Central memory CD4-positive, alpha-beta T cell (primary cell): ENCODE measurements at places on chromosomes 12 and 14.

GRCh38 chr14:56806760-56807159, 3.5 kb downstream of the OTX2 start:
- DNase-seq = no peak

- no peak for DNase-seq
Measured at GRCh38 chr14:58697266-58697929, 59.6 kb downstream of the DACT1 start.

GRCh38 chr12:67085699-67086098, 183.5 kb upstream of the CAND1 start:
- DNase-seq = no peak

GRCh38 chr14:68733086-68733914, 59.6 kb downstream of the ZFP36L1 start:
- no peak for DNase-seq

- DNase-seq = no peak
Measured at GRCh38 chr14:69749956-69750355, 17.0 kb upstream of the SRSF5 start.

DNA sequence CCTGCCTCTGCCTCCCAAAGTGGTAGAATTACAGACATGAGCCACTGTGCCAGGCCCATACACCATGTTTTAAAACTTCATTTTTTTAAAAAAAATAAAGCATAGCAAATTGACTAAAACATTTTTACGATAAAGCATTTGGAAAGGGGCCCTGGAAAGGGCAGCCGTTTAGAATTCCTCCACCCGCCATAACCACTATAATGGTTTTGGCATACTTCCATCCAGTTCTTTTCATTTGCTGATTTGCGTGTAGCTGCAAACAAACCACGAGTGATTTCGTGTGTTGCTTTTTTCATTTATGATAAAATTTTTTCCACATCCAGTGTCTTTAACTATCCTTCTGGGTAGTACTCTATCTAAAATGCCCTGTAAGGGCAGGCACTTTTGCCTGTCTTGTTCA, 91.8 kb upstream of the RIN3 start:
- DNase-seq = no peak

- no peak for DNase-seq
Measured at GRCh38 chr12:105927564-105927963, 211.2 kb downstream of the NUAK1 start.

GRCh38 chr12:25655702-25656101, 102.6 kb upstream of the LMNTD1 start:
- no peak for DNase-seq

DNA sequence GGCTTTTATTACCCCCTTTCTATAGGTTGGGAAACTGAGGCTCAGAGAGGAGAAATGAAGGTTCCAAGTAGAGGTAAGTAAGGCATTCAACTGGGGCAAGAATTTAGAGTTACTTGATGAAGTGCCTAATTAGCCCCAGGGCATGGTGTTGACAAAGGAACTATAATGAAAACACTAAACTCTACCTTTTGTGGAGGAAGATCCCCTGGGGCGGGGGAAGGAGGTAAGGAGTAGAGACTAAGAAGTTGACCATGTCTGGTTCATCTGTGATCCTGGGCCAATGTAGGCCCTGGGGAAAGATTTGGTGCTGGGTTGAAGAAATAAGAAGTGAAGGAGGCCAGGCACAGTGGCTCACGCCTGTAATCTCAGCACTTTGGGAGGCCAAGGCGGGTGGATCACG, 16.2 kb upstream of the COX6A1 start:
- DNase-seq = no peak

DNA sequence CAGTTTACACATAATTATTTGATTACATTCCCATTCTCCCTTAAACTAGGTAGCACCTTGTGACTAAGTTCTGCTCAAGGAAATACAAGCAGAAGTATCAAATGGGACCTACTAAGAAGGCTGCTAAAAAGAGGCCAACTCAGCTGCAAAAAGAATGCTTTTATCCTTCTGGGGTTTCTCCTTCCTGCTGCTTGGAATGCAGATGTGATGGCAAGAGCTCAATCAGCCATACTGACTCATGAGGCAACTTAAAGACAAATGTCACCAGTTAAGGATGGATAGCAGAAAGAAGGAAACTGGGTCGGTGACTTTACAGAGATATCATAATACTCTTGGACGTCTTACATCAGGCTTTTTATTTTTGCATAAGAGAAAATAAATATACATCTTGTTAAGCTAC, 38.0 kb upstream of the RAP1B start:
- no peak for DNase-seq

- no peak for DNase-seq
Measured at GRCh38 chr12:128268379-128268995, 1.5 kb downstream of the TMEM132C start.

GRCh38 chr12:89475203-89475990, 49.2 kb downstream of the GALNT4 start:
- DNase-seq = no peak

GRCh38 chr12:53102883-53103807, at the start of gene SOAT2:
SOAT2 (plus strand) TSS chr12:53103486; CDS start chr12:53103578, 92 bp downstream.
- peak; percentile 51 for DNase-seq

DNA sequence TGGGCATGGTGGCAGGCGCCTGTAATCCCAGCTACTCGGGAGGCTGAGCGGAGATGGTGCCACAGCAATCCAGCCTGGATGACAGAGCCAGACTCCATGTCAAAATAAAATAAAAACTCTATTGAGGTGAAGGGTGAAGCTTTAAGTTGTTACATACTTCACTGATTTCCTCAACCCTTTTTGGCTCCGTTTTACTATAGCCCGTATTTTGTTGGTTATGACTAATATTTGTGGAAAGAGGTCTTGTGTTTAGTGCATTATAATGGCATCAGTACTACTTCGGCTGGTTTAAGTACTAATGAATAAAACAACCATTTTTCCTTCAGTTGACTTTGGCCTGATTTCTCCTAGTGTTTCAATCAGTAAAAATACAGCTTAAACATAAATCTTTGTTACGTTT, 27.0 kb upstream of the SLC2A14 start:
- DNase-seq = no peak
